AG20443 (cell line): ENCODE measurements at places on chromosomes 1 and 21.
A peak's percentile ranks its signal among the peaks of the same experiment; 100 is the strongest.

GRCh38 chr1:11935057-11935412 lies 518 bp downstream of the PLOD1 start:
- no peak for DNase-seq

- no peak for DNase-seq
Observed at GRCh38 chr21:45303751-45304475, 16.2 kb upstream of the POFUT2 start.

- DNase-seq = peak; percentile 82
Observed at GRCh38 chr1:211326528-211327345, at the start of gene TRAF5. TSS of gene TRAF5 (plus strand) at chr1:211326833. CDS start at chr1:211353240, 26,407 bp downstream.

DNA sequence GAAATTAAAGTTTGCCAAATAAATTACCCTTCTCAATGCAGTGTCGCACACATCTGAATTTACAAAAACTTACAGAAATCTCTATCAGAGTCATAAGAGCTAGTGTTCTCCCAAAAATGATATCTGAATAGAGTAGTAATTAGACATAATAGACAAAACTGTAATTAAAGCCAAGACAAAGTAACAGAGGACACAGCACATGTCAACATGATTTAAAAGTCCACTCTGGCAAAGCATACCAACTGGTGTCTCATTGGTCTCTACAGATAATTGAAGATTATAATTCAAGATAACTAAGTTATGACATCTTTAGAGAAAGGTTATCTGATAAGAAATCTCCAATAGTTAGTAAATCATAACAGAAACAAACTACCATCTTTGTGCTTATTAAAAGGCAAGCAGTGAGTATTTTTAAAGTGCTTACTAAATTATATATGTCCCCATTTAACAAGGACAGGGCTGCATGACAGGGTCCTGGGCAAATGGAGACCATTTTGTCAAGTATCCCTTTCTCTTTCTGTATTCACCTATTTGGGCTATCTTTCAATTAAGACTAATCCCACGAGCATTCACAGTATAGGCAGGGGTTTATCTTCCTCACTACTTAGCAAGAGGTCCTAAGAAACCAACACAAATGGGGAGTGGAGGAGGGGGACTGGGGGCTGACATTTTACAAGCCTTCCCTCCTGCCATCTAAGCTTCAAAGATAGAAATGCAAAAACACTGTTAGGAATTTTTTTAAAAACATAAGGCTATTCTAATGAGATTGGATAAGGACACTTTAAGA lies 26.0 kb downstream of the PTP4A2 start:
- DNase-seq = no peak

DNA sequence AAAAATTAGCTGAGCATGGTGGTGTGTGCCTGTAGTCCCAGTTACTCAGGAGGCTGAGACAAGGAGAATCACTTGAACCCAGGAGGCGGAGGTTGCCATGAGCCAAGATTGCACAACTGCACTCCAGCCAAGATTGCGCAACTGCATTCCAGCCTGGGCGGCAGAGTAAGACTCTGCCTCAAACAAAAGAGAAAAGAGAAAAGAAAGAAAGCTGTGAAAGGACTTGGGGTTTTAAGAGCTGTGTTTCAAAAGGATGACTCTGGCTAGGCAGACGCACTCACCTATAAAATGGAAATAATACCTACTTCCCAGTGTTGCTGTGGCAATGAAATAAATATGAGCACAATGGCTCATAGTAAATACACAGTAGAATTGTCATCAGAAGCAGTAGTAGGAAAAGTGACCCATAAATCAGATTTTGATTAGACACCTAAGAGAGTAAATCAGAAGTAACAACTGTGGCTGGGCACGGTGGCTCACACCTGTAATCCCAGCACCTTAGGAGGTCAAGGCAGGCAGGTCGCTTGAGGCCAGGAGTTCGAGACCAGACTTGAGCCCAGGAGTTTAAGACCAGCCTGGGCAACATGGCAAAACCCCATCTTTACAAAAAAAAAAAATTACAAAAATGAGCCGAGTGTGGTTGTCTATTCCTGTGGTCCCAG lies 45.9 kb upstream of the PUM1 start:
- peak; percentile 33 for DNase-seq

- no peak for DNase-seq
Observed at GRCh38 chr1:53330819-53331218, 2.9 kb upstream of the LRP8 start.

DNA sequence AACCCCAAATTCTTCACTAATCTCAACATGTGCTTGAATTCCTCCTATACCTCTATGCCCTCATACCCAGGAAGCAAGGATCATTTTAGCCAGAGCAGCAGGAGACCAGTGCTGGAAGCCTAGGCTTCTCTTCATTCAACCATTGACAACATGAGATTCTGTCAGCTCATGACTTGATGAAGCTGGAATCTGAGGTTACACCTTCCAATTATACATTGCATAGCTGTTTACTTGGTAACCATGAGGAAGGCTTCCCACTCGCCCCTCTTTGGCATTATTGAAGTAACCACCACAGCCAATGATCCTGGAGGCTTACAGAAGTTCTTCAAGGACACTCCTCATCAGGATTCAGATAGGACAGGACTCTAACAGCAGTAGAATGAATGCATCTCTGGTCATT lies 160.3 kb downstream of the TPR start:
- no peak for DNase-seq

GRCh38 chr1:96882096-96882495 lies 160.5 kb downstream of the PTBP2 start:
- no peak for DNase-seq

DNA sequence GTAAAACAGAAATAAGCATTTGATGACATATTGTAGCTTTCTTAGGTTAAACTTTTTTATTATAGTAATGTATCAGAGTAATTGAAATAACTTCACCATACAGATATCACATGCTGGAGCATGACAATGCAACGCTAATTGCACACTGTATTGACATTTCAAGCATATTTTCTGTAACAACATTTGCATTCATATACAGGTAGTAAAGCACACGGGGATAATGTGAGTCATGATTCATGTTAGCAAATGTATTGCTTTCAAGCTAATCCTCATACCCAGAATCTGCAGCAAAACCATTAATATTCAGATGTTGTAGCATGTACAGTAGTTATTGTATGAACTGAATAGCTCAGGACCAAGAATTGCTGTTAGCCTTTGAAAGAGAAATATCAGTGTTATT lies 133.9 kb downstream of the TTLL7 start:
- DNase-seq = no peak

DNA sequence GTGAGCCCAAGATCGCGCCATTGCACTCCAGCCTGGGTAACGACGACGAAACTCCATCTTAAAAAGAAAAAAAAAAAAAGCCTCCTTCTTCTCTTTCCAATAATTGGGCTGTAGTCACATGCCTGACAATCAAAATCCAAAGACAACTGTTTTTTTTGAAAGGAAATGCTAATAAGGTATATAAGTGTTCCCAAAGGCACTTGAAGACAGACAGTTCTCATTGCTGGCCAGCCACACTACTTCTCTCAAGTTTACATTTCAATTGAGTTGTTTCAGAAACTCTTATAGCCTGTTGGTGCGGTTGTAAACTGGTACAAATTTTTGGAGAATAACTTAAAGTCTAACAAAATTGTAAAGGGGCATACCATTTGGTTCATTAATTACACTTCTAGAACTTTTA lies 23.3 kb downstream of the GATAD2B start:
- DNase-seq = no peak

- DNase-seq = no peak
Observed at GRCh38 chr1:209610631-209610905, 27.1 kb downstream of the CAMK1G start.

GRCh38 chr1:97567000-97567749 lies 353.7 kb downstream of the DPYD start:
- DNase-seq = no peak

- no peak for DNase-seq
Observed at GRCh38 chr1:112904071-112904830, 51.7 kb downstream of the SLC16A1 start.

DNA sequence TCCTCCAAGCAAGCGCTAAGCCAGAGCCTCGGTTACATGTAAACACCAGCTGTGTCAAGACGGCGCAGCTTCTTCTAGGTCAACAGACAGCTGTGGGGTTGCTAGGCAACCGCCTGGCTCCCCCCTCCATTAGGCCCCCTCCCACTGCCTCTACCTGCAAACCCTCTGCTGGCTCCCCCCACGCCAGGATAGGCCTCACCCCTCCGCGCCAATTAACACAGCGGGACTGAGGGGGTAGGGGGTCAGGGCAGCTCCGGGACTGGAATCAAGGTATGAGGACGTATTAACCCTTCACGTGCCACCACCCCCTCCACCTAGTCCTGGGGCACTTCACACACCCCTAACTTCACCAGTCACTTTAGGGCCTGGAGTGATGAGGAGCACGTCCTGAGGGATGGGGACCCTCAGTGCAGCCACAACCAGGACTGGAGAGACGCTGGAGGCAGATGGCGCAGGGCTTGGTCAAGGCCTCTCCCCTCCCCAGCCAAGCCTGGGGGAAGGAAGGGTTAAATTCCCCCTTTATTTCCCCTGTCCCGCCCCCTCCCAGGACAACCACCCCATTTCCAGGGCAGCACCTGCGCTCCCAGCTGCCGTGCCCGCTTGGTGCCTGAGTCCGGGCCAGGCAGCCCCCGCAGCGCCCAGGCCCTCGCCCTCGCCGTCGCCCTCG lies 37.4 kb upstream of the WASF2 start:
- DNase-seq = no peak

GRCh38 chr1:20008391-20008841 lies 29.0 kb upstream of the PLA2G2A start:
- peak; percentile 20 for DNase-seq

DNA sequence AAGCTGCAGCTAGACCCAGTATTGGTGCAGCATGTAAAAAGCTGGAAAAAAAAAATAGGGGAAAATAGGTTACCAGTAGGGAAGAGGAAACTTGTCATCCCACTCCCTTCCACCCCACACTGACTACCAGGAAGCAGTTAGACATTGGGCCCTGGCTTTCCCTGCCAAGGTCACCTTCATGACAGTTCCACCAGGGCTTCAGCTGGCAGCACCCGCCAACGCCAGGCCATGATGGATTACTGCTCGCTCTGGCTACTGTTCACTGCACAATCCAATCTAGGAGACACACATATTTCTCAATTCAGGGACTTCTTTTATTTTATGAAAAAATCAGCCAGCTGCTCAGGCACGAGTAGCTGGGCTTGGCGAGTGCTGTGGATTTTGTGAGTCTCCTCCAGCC lies 127.7 kb downstream of the DMRTA2 start:
- no peak for DNase-seq

DNA sequence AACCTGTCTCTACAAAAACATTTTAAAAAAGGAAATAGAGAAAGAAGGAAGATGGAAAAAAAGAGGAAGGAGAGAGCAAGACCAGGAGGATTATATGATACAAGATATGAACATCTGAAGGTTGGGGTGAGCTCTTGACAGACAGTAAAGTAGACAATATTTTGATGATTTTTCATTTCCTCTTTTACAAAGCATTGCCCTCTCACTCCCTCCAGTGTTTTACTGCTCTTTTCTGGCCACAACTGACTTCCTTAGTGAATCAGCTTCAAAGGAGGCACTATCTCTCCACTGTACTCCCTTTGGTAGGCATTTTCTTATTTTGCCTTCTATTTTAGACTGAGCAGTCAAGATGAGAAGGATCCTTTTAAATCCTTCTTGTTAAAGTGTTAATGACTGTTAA lies 296.7 kb downstream of the KCTD3 start:
- DNase-seq = no peak

- no peak for DNase-seq
Observed at GRCh38 chr1:82371844-82372498, 571.2 kb downstream of the ADGRL2 start.

GRCh38 chr1:40477678-40478053 lies 576 bp downstream of the ZFP69 start:
- DNase-seq = peak; percentile 32

DNA sequence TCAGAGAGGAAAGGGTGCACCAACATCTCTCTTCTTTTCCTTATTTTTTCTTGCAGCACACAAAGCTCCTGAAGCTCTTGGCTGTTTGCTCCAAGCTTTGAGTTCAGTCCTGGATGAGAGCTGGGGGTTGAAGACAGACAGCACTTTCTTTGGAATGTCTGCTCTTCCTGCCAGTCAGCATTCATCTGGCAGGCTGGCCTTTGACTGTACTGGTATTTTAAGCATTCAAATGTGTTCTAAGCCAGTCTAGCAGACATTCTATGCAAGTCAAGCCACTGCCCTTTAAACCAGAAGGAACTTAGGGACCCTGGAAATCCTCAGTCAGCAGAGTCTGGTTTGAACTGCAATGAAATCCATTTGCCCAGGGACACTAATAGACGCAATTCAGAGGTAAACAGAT lies 45.0 kb downstream of the XCL1 start:
- DNase-seq = peak; percentile 53

DNA sequence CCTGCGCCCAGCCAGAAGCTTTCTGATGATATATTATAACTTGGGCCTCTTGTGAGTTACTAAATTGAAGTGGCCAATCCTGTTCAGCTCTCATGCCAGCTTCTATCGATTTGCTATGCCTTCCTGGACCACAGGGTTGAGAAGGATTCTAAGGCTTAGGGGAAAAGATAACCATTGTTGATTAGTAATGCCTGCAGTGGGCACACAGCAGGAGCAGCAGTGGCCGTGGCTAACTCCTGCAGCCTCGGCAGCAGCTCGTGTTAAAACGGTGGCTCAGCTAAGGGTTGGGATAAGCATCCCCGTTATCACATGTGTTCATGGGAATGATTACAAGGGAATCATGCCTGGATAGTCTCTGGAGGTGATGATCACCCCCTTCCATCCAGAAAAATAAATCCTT lies 20.5 kb upstream of the KCNE2 start:
- no peak for DNase-seq

DNA sequence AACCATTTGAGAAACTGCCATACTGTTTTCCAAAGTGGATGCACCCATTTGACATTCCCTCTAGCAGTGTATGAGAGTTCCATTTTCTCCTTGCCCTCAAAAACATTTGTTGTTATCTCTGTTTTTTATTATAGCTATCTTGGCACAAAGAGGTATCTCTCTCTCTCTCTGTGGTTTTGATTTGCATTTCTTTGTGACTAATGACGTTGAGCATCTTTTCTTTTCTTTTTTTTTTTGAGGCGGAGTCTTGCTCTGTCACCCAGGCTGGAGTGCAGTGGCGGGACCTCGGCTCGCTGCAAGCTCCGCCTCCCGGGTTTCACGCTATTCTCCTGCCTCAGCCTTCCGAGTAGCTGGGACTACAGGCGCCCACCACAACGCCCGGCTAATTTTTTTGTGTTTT lies 17.4 kb upstream of the ZMYM6 start:
- DNase-seq = no peak
